ENCODE measurements at places on chromosomes 7 and 10. TPM values are rescaled to one million over a fixed set of nuclear protein-coding genes. Genes with fewer than 3 reads are reported as not detected.

Gene HGF
- polyA plus RNA-seq = 3.1 TPM

Gene LRIT1
- not detected for polyA plus RNA-seq

Gene TMEM236
- 0.29 TPM for polyA plus RNA-seq

Gene DNAH11
- 1.8 TPM for polyA plus RNA-seq

Gene TTYH3
- polyA plus RNA-seq = 79.0 TPM

Data from renal cortex interstitium (tissue), 15 donors.